Activated T-cell treated with anti-CD3 and anti-CD28 coated beads, Interleukin-2, amount 50 U/mL, for 72 hours (primary cell): ENCODE measurements at places on chromosomes 12 and 14. TPM values are rescaled to one million over a fixed set of nuclear protein-coding genes. Genes with fewer than 3 reads are reported as not detected.

- no peaks in the 10 kb centered on the region for H3K4me1 ChIP-seq
- no peaks in the 10 kb centered on the region for H3K36me3 ChIP-seq
- H3K27me3 ChIP-seq: no peaks in the 10 kb centered on the region
- no peak overlapping the region for H3K27ac ChIP-seq
- no peak for DNase-seq
- H3K4me3 ChIP-seq: no peak overlapping the region
These were observed 280.9 kb upstream of the FLRT2 start for GRCh38 chr14:85248881-85249635.

- no peaks in the 10 kb centered on the region for H3K36me3 ChIP-seq
- H3K27me3 ChIP-seq: no peaks in the 10 kb centered on the region
- no peak overlapping the region for H3K27ac ChIP-seq
- H3K4me1 ChIP-seq: peaks cover 23% of the 10 kb centered on the region
These were observed 31.4 kb downstream of the MAP1LC3B2 start for GRCh38 chr12:116590561-116590960.

DNA sequence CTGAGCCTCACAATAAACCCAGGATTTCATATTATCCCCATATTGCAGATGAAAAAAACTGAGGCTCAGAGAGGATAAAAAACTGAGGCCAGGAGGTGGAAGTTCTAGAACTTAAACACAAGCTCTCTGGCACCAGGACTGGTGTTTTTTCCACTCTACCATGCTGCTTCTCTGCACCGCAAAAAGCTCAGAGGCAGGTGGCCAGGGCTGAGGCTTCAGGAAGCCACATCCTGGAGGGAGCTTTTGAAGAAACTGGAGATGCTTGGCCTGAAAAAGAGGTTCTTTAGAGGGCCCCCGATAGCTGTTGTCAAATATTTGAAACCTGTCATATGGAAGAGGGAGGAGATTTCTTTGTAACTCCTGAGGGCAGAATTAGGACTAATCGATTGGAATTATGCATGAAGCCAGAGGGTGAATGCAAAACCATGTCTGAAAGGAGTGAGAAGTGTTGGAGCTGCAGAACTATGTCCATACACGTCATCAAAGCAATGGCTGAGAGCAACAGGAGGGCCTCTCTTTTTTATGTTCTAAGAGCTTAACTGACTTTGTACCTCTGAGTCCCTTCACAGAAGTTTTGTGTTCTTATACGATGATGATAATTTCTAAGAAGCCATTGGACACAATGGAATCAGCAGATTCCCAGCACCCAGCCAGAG is 448.6 kb downstream of the FUT8 start:
- peak overlapping the region; percentile 24 for H3K27ac ChIP-seq
- H3K27me3 ChIP-seq: no peaks in the 10 kb centered on the region
- no peak for DNase-seq
- no peak overlapping the region for H3K4me3 ChIP-seq
- H3K4me1 ChIP-seq: peaks cover 49% of the 10 kb centered on the region

DNA sequence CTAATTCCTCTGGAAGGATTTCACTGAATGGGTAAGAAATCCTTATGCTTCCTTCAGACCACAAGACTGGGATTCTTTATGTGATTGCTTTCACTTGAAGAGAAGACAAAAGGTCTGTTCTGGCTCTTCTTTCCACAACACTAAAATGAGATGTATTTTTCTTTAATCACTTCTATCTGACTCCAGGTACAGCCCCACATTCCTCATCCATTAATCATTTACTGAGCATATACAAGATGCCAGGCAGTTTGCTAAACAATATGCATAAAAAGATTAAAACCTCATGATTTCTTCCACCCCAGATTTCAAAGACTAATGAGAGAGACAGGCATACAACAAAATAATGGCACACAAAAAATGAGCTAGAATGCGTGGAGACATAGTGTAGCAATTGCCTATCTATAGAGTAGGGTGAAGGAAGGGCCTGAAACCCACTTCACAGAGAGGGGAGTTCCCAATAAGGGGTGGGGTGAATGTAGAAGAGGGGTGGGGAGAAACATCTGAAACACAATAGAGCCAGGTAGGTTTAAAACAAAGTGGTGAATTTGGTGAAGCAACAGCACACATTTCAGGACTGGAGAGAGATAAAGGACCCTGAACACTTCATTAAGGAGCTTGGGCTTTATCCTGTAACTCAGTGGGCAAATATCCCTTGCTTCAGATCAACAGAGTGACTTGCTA is 65.1 kb upstream of the PRB2 start:
- H3K4me3 ChIP-seq: no peak overlapping the region
- no peaks in the 10 kb centered on the region for H3K36me3 ChIP-seq
- H3K4me1 ChIP-seq: no peaks in the 10 kb centered on the region

DNA sequence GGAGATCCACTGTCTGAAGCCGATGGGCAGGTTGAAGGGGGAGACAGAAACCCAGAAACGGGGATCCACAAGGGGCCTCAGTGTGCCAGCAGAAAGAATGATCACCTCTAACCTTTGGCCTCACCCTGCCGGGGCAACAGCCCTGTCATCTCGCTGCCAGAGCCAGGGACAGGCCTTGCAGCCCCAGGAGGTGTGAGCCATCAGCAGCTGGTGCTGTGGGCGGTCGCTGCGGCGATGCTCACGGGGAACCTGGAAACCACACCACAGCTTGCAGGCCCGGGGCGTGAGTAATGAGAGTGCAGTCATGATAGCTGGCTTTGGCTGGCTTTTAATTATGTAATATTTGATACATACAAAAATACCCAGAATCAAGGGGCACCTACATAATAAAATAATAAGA is 4.7 kb upstream of the TTC7B start:
- no peak overlapping the region for H3K27ac ChIP-seq
- peaks cover 15% of the 10 kb centered on the region for H3K4me1 ChIP-seq
- peaks cover 10% of the 10 kb centered on the region for H3K27me3 ChIP-seq
- peaks cover 16% of the 10 kb centered on the region for H3K36me3 ChIP-seq
- peak; percentile 86 for DNase-seq

GRCh38 chr12:26786865-26787514 is 46.0 kb downstream of the ITPR2 start:
- peaks cover 42% of the 10 kb centered on the region for H3K4me1 ChIP-seq
- DNase-seq: no peak
- no peaks in the 10 kb centered on the region for H3K27me3 ChIP-seq
- no peak overlapping the region for H3K27ac ChIP-seq
- H3K4me3 ChIP-seq: no peak overlapping the region
- peaks cover 3% of the 10 kb centered on the region for H3K36me3 ChIP-seq

PGF gene
- not detected for total RNA-seq

DNA sequence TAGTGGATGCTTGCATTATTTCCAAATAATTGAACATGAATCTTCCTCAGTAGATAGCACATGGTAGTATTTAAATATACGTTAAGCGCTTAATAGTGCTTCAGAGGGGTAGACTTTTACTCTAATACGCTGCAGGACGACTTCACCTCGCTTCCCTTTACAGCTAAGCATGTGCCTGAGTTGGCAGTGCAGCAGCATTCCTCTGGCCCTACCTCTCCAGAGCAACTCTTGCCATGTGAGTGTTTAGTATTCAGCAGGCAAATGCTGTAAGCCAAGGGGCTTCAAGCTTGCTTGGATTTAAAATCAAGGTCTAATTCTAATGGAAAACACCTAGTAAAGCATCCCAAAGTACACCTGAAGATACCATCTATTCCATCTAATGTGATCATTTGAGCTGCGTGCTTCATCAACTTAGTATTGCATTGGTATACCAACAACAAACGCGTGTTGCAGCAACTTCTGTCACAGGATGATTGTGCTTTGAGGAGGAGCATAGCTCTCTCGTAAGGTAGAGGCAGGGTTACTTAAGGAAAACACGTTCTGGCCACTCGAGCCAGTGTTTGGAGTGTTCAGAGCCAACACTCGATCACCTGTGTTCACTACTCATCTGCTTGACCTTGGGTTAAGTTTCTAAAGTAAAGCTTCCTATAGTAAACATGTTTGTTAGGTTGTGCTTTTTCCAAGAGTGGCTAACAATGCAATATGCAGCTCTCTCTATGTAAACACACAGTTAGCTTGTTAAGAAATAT is 60.6 kb downstream of the PIWIL1 start:
- no peak overlapping the region for H3K4me3 ChIP-seq
- no peaks in the 10 kb centered on the region for H3K4me1 ChIP-seq
- no peak overlapping the region for H3K27ac ChIP-seq
- H3K36me3 ChIP-seq: no peaks in the 10 kb centered on the region
- H3K27me3 ChIP-seq: peaks cover 5% of the 10 kb centered on the region

DNA sequence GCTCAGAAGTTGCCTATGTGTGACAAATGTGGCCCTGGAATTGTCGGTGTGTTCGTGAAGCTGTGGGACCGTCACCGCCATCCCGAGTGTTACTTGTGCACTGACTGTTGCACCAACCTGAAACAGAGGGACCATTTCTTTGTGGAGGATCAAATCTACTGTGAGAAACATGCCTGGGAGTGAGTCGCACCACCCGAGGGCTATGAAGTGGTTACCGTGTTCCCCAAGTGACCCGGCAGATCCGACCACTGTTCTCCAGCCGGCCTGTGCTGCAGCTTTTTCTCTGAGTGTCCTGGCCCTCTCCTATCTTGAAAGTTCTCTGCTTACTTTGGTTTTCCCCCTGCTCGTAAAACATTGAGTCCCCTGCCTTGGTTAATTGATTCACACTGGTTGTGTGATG is 65.3 kb downstream of the VCPKMT start:
- H3K4me3 ChIP-seq: no peak overlapping the region
- no peak overlapping the region for H3K27ac ChIP-seq
- peaks cover 26% of the 10 kb centered on the region for H3K4me1 ChIP-seq
- H3K27me3 ChIP-seq: no peaks in the 10 kb centered on the region
- H3K36me3 ChIP-seq: peaks cover 4% of the 10 kb centered on the region

FAM90A1 gene
- total RNA-seq: 1.3 TPM

DENND5B gene
- total RNA-seq: 0.77 TPM

DDHD1 gene
- 53.6 TPM for total RNA-seq

DNA sequence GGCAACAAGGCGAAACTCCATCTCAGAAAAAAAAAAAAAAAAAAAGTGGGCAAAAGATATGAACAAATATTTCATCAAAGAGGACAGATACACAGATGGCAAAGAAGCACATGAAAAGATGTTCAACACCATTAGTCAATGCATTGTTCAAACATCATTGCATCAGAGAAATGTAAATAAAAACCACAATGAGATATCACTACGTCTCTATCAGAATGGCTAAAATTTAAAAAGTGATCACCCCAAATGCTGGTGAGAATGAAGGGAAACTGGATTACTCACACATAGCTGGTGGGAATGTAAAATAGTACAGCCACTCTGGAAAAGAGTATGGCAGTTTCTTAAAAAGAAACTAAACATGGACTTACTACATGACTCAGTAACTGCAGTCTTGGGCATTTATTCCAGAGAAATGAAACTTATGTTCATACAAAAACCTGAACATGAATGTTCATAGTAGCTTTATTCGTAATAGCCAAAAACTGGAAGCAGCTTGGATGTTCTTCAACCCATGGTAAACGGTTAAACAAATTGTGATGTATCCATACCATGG is 3.6 kb downstream of the L2HGDH start:
- H3K4me1 ChIP-seq: peaks cover 34% of the 10 kb centered on the region
- H3K27me3 ChIP-seq: no peaks in the 10 kb centered on the region
- H3K27ac ChIP-seq: no peak overlapping the region

CPNE6 gene
- total RNA-seq: 0.14 TPM

EIF2S3B gene
- 0.63 TPM for total RNA-seq

GRCh38 chr12:31224768-31225448 is 101.0 kb downstream of the SINHCAF start:
- H3K4me3 ChIP-seq: no peak overlapping the region
- no peaks in the 10 kb centered on the region for H3K4me1 ChIP-seq
- no peak for DNase-seq
- H3K36me3 ChIP-seq: no peaks in the 10 kb centered on the region
- no peak overlapping the region for H3K27ac ChIP-seq

DNA sequence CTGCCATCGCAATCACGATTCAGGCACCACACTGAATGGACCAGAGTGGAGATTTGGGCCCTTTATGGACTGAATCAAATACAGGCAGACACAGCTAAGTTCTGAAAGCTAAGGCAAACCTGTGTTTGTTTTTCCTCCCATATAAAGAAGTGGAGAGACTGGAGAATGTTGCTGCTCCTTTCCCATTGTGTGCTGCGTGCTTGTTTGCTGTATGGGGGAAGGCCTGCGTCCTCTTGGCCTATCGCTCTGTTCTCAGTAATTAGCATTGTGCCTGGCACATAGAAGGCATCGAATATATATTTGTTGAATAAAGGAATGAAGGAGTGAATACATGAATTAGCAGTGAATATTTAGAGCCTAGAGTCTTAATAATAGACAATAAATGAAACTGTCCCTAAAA is 12.4 kb downstream of the ST8SIA1 start:
- no peaks in the 10 kb centered on the region for H3K36me3 ChIP-seq
- peak overlapping the region; percentile 5 for H3K27ac ChIP-seq
- H3K4me3 ChIP-seq: no peak overlapping the region

- no peaks in the 10 kb centered on the region for H3K27me3 ChIP-seq
- peak; percentile 80 for DNase-seq
- H3K36me3 ChIP-seq: peaks cover 36% of the 10 kb centered on the region
- H3K27ac ChIP-seq: peak overlapping the region; percentile 99
These were observed 1.3 kb downstream of the GPR65 start for GRCh38 chr14:88005978-88006851.

CLEC2A gene
- total RNA-seq: not detected

DNA sequence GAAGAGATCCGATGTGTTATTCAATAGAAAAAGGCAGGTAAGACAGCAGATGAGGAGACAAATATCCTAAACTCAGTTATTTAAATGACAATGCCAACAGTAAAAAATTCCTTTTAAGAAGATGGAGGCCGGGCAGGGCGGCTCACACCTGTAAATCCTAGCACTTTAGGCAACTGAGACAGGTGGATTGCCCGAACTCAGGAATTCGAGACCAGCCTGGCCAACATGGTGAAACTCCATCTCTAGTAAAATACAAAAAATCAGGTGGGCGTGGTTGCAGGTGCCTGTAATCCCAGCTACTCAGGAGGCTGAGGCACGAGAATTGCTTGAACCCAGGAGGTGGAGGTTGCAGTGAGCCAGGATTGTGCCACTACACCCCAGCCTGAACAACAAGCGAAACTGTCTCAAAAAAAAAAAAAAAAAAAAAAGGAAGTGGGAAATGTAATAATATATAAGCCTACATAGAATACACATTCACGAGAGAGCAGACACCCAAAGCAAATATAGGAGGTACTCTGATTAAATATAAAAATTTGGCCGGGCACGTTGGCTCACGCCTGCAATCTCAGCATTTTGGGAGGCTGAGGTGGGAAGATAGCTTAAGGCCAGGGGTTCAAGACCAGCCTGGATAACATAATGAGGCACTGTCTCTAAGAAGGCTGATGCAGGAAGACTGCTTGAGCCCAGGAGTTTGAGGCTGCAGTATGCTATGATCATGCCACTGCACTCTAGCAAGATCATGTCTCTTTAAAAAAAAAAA is 19.0 kb downstream of the CORO1C start:
- no peak for DNase-seq
- H3K27ac ChIP-seq: no peak overlapping the region
- H3K4me1 ChIP-seq: no peaks in the 10 kb centered on the region
- H3K27me3 ChIP-seq: peaks cover 2% of the 10 kb centered on the region

SMCO2 gene
- total RNA-seq: 0.72 TPM

ALKBH2 gene
- 29.5 TPM for total RNA-seq

GRCh38 chr14:43001731-43002130 is 1395.1 kb downstream of the LRFN5 start:
- DNase-seq: no peak
- H3K36me3 ChIP-seq: peaks cover 2% of the 10 kb centered on the region
- no peak overlapping the region for H3K4me3 ChIP-seq

GRCh38 chr14:68363843-68364767 is 428.8 kb downstream of the ZFP36L1 start:
- H3K27me3 ChIP-seq: no peaks in the 10 kb centered on the region
- no peak overlapping the region for H3K27ac ChIP-seq
- H3K4me3 ChIP-seq: no peak overlapping the region
